ENCODE measurements at places on chromosomes 2 and 18.

DNA sequence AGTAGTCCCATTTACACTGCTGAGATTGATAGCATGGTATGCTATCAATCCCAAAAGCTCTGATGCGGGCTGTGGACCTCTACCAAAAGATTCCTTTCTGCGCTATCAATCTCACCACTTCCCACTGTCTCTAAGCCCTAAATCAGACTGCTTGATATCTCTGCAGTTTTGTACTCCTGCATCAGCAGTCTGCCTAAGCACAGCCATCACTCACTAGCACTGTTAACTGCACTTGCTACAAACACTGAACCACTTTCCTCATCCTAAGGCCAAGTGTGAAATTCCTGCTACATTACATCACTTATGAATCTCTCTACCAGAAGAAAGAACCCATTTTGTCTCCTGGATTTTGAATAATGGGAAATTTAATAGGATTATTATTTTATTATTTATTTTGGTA is 237.0 kb downstream of the HNMT start:
- DNase-seq, result no peak

DNA sequence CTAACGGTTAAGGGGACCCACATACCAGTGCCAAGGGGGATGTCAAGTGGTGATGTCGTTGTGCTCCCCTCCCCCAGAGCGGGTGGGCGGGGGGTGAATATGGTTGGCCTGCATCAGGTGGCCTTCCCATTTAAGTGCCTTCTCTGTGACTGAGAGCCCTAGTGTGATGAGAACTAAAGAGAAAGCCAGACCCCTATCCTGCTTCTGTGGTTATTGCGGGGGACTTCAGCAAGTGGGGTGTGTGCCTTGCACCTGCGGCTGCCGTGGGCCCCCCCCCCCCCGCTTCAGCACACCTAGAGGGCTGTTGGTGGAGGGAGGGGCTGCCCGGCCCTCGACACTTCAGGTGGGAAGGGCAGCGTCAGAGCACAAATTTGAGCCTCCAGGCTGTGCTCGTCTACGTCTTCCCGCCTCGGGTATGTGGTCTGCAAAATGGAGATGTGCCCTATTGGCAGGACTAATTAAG is 6.1 kb downstream of the CTDSP1 start:
- DNase-seq, result no peak

GRCh38 chr18:58887613-58887963 is 22.9 kb downstream of the ZNF532 start:
- no peak for DNase-seq

DNA sequence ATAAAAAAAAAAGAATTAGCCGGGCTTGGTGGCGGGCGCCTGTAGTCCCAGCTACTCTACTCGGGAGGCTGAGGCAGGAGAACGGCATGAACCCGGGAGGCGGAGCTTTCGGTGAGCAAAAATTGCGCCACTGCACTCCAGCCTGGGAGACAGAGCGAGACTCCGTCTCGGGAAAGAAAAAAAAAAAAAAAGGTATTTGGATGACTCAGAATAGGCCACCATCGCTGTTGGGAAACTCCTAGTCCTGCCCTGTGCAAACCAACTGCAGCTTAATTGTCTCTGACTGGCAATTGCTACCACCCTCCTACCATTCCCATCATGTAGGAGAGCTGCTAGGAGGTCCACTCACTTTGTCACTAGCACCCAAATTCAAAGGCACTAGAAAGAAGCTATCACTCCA is 43.5 kb downstream of the ATP8B1 start:
- no peak for DNase-seq

- no peak for DNase-seq
These were observed 2.9 kb downstream of the CLHC1 start for GRCh38 chr2:55229221-55229620.
